ENCODE measurements at places on chromosomes 12 and 14.

DNA sequence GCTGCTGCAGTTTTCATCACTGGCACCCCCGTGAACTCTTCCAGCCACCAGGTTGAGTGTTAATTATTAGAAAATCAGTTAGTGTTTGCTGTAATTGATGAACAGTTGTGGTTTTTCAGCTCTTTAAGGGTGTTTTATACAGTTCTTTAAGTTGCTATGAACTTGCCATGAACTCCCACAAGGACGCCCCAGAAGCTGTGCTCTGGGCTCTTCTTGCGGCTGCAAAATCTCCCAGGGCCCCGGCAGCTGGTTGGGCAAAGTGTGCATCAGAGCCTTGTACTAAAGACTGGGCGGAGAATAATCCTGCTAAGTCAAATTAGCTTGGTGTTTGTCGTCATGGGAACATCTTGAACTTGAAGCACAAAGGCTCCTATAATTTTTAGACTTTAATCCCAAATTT is 82.2 kb downstream of the EML1 start:
- DNase-seq: peak; percentile 61

- DNase-seq: no peak
Observed at GRCh38 chr12:131087991-131088700, 134.4 kb downstream of the ADGRD1 start.

DNA sequence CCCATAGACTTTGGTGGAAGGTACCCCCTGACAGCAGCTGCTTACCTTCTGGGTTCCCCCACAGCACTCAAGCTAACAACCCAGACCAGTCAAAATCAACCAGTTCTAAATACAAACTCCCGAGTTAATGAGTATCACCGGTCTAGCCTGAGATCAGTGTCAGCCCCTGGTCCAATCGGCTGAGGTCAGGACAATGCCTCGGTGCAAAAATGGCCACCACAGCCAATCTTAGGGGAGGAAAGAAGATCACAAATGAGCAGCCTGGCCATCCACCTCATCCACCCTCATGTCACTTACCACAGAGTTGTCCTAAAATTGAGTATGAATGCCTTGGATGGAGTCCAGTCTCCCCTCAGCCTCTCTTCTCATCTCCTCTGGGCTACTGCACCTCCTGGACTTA is 128.5 kb downstream of the PHETA1 start:
- no peak for DNase-seq

- peak; percentile 93 for DNase-seq
Observed at GRCh38 chr14:76720382-76720813, 40.9 kb upstream of the VASH1 start.

GRCh38 chr12:104694161-104694560 is 237.4 kb downstream of the CHST11 start:
- no peak for DNase-seq

DNA sequence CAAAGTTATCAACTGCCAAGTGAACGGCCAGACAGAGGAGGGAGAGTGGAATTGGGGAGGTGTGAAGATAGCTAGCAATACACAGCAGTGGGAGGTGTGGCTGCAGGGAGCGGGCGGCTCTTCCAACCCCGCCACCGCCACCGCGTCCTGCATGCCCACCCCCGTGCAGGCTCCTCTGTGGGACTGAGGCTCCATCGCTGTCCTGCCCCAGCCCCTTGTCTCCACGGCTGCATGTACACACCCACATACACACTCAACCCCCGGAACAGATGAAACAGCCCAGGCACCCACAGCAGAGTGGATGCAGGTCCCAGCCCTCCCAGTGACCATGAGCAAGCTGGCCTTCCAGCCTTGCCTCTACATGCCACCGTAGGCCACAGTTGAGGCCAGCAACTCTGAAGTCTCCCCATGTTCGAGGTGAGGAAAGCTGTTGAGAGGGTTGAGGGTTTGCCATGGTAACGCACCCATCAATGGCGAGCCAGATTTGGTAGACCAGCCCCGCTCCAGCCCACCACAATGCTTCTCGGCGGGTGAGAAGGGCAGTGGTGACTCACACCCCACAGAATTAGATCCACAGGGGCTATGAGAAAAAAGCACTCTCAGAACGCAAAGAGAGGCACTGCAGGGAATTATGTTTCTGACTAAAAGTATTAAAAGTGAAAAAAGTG is 39.3 kb downstream of the PITPNM2 start:
- no peak for DNase-seq

- no peak for DNase-seq
Observed at GRCh38 chr12:83793616-83794015, 1106.9 kb downstream of the TMTC2 start.

GRCh38 chr14:20905676-20906075 is 14.5 kb downstream of the RNASE3 start:
- no peak for DNase-seq

DNA sequence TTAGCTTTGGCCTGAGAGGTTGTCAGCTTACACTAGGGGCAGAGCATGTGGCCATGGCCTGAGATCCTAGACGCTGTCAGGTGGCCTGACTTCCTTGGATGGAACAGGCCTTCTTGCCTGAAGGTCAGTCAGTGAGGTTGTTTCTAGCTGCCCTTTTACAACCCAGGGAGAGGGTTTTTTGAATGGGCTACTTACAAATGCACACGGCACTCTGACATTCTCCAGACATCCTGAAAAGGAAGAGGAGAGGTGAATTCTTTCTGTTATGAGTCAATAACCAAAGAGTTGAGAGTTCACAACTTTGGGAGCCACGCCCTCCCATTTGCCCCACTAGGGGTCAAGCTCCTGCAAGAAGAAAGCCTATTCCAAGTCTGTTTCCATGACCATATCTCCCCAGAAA is 7.8 kb downstream of the KRT76 start:
- no peak for DNase-seq

- DNase-seq: peak; percentile 87
Observed at GRCh38 chr12:124713436-124714082, 146.1 kb upstream of the NCOR2 start.

- DNase-seq: no peak
Observed at GRCh38 chr14:92897922-92898565, 24.9 kb upstream of the CHGA start.

All from tongue (tissue), 3 donors.